ENCODE measurements at places on chromosomes 5 and 9.

DNA sequence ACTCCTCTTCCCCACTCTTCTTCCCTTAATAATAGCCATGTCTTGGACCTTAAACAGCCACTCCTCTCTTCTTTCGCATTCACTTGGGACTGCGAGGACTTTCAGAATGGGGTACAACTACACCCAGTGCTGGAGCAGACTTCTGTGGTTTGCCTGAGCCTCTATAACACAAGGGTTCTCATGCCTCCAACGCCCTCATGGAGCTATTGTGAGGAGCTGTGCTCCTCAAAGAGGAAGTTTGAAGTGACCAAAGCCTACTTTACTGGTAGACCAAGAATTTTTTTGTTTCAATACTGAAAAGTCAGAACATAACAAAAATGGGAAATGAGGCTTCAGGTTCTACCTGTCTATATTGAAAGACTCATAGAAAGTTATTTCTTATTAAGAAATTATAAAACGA, 316.4 kb downstream of the PIK3R1 start:
- no peak for DNase-seq

GRCh38 chr9:13244181-13244580, 35.3 kb downstream of the MPDZ start:
- no peak for DNase-seq

GRCh38 chr9:117253261-117253660, 161.6 kb downstream of the ASTN2 start:
- DNase-seq: no peak

GRCh38 chr5:127898551-127899213, 184.9 kb upstream of the SLC12A2 start:
- no peak for DNase-seq

DNA sequence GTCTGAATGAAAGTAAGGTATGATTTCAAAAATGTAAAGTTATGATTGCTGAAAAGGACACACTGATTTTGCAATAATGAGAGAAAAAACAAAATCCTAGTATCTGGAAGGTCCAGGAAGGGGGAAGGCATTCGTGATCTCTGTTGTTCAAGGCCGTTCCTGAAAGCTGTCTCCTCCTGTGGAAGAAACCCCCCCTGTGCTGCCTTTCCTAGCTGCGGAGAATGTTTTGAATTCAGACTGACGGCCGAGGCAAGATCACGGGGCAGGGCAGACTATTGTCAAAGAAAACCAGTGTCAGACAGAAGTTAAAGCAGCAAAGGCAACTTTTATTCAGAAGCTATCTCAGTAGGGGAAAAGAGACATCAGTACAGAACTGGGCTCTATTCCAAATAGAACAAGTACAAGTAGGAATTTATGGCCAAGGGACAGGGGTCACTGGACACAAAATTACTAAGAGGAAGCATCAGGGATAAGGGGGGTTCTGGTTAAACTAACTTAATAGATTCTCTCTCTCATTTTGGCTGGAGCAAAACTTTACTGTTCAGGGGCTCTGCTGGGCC, 61.9 kb upstream of the IGFBPL1 start:
- no peak for DNase-seq

DNA sequence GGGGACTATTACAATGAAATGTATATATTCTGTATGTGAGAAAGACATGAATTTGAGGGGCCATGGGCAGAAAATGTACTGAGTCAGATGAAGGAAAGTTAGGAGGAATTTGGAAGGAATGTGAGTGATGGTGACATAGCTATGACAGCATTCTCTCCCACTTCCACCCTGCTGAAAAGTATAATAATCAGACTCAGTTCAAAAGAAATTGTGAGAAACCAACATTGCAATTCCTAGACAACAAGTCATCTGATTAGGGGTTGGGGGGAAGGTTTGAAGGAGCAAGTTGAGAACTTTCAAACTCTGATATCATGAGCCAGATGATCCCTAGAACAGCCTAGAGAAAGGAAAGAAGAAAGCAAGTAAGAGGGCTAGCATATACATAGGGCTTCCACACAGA, 370.6 kb downstream of the DMRTA1 start:
- DNase-seq: no peak

GRCh38 chr5:75681125-75681830, 36.0 kb downstream of the POC5 start:
- no peak for DNase-seq

DNA sequence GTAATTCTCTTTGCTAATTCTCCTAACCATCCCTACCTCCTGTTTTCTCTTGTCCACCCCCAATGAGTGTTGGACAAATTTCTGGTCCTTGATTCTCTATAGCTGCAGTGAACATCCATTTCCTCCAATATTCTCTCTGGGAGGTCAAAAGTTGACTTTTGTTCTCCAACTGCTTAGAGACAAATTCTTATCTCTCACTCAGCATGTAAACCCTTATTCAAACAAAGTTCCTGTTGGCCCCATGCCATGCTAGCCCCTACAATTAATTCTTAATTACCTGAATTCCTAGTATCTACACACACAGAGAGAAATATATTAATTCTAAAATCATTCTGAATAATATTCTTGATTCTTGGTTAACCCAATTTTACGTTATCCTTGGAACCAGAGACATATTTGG, 472.9 kb upstream of the ACTBL2 start:
- no peak for DNase-seq

GRCh38 chr9:98654247-98654646, 54.5 kb downstream of the GABBR2 start:
- no peak for DNase-seq

DNA sequence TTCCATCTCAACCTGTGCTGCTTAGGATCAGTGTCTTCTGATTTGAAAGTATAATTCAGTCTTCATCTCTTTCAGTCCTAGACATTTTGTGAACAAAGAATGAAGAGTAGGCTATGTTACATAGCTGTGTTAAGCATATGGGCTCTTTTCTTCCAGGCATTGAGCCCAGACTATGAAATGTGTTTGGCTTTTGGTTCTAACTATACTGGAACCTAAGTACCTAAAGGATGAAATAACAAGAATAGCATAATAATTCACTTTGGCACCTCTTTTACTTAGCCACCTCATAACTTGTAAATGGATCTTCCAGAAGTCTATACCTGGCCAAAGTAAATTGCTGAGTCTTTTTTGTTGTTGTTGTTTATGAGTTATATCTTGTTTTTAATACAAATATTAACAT, 71.4 kb downstream of the SLF1 start:
- DNase-seq: no peak

DNA sequence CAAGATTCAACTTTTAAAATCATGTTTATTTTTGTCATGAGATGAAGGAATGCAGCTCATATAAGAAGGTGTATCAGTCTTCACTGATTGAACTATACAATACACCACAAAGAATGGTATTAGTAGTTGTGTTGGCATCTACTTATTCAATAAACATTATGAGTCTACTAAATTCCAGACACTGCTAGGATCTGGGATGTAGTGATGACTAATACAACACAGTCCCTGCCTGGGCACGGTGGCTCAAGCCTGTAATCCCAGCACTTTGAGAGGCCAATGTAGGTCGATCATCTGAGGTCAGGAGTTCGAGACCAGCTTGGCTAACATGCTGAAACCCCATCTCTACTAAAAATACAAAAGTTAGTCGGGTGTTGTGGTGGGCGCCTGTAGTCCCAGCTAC, 171.4 kb upstream of the NFIB start:
- DNase-seq: no peak

- DNase-seq: no peak
Observed at GRCh38 chr9:40907657-40908624, 220.5 kb downstream of the FOXD4L6 start.

GRCh38 chr9:17003576-17004240, 131.1 kb upstream of the CNTLN start:
- DNase-seq: no peak

GRCh38 chr5:177478711-177479646, 5.5 kb upstream of the DBN1 start:
- no peak for DNase-seq

GRCh38 chr5:160961038-160961437, 109.0 kb upstream of the ATP10B start:
- DNase-seq: no peak

DNA sequence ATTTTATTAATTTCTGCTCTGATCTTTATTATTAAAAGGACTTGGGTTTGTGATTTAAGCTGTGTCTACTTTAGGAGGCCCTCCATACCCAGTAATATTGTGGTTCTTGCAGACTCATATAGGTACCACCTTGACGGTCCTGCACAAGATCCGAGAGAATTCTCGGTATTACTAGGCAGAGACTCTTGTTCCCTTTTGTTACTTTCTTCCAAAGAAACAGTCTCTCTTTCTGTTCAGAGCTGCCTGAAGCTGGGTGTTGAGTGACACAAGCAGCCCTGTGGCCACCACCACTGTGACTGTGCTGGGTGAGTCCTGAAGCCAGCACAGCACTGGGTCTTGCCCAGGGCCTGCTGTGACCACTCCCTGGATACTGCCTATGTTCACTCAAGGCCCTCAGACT, 666.6 kb downstream of the SEMA5A start:
- DNase-seq: no peak

DNA sequence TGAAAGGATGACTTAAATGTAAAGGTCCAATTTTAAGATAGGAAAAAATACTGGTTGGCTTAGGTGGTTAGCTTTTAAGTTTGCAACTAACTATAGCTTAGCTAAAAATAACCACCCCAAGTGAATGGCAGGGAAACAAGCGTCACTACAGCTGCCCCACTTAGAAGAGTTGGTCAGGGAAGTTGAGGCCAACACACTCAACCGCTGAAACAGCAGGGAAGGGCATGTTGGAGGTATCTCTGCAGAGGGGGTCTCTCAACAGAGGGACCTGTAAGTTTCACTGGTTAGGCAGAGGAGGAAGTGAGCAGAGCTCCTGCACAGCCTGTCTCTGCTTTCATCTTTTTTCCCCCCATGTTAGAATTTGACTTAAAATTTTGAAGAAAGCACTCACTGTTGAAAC, 75.3 kb downstream of the LHFPL2 start:
- DNase-seq: no peak

GRCh38 chr9:137892424-137893191, 15.0 kb downstream of the CACNA1B start:
- DNase-seq: no peak

- DNase-seq: no peak
Observed at GRCh38 chr5:178376921-178377582, 144.4 kb upstream of the PHYKPL start.

DNA sequence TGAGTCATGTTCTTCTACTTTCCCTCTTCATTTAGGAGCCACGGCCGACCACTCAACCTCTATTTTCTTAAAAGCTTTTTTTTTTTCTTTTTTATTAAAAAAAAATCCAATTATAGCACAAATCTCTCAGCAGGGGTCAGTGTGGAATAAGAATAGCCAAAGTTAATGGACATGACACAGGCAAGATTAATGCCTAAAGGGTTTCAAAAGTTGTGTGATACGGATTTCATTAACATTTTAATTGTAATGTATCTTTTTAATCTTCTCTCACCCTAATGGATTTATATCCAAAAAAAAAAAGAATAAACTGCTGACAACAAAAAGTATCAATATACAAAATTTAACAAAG, 5.4 kb downstream of the NACC2 start:
- no peak for DNase-seq

DNA sequence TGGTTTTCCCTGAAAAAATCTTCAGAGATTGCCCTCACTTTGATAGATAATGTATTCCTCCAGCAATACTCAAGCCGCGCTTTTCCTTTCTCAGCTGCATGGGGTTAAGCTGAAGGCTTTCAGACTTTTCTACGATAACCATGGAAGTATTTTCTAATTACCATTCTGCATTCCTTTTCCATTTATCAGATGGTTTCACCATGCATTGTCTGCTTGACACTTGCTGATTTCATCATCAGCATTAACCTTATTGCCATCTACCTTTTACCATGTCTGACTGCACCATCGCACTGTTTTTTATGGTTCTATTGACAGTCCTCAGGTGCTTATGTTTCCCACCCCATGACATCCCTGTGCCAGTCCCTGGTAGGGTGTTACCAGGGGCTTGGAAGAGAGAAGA, 91.6 kb downstream of the DMAC1 start:
- DNase-seq: no peak

GRCh38 chr5:2213121-2213730, 330.5 kb upstream of the IRX4 start:
- no peak for DNase-seq

GRCh38 chr9:128802482-128802881, 15.4 kb downstream of the TBC1D13 start:
- no peak for DNase-seq

- no peak for DNase-seq
Observed at GRCh38 chr5:39219437-39219836, at the start of gene FYB1. Gene FYB1, minus strand, starts transcription at chr5:39219563. Its CDS starts 16,603 bp downstream, at chr5:39202960.

DNA sequence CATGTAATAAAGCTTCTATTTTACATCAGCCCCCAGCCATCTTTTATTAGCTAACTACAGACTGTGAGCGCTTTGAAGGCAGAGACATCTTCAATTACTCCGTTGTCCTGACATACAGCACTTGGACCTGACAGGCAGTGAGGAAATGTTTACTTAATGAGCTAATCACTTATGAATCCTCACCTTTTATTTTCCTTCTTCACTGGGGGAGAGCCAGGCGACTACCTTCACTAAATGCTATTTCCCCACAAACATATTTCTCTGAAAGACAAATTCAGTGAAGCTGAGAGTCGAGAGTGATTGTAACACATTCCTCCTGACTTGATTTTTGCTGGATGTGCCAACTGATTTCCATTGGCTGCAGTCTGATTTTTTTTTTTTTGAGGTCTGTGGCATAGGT, 192.1 kb upstream of the CLINT1 start:
- DNase-seq: no peak

DNA sequence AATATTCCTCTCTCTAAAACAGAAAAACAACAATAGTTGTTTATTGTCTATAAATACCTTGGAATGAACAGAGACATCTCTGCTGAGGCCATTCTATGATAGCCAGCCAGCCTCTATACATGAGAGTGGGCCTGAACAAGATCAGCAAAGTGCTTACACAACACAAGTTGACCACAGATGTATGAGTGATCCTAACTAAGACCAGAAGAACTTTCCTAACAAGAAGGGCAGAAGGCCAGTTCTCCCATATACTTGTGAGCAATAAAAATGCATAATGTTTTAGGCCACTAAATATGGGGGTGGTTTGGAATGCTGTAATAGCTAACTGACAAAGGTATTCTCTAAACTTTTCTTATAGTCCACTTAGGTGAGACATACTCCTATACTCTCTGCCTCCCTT, 345.7 kb downstream of the SPATA31D1 start:
- DNase-seq: no peak
